Mammary epithelial cell (primary cell): ENCODE measurements at places on chromosomes 13 and 19. TPM values are rescaled to one million over a fixed set of nuclear protein-coding genes. Genes with fewer than 3 reads are reported as not detected.
A peak's percentile ranks its signal among the peaks of the same experiment; 100 is the strongest.

GRCh38 chr13:105972306-105972721 is 563.1 kb downstream of the EFNB2 start:
- DNase-seq = no peak

- DNase-seq = peak; percentile 35
These were observed 61.1 kb downstream of the SLC15A1 start for GRCh38 chr13:98691360-98691759.

- no peak for DNase-seq
These were observed 68.2 kb downstream of the LATS2 start for GRCh38 chr13:20993211-20993610.

DNA sequence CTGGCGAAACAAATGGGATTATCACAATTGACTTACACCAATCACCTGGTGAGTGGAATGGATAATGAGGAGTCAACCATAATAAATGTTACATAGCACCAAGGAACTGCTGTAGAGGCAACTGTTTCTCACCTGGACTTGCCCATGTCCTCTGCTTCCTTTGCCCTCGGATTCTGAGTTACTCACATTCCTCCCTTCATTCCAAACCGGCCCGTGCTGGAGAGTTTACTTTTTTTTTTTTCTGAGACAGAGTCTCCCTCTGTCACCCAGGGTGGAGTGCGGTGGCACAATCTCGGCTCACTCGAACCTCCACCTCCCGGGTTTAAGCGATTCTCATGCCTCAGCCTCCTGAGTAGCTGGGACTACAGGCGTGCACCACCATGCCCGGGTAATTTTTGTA is 41.5 kb upstream of the TSC22D1 start:
- DNase-seq = no peak

DNA sequence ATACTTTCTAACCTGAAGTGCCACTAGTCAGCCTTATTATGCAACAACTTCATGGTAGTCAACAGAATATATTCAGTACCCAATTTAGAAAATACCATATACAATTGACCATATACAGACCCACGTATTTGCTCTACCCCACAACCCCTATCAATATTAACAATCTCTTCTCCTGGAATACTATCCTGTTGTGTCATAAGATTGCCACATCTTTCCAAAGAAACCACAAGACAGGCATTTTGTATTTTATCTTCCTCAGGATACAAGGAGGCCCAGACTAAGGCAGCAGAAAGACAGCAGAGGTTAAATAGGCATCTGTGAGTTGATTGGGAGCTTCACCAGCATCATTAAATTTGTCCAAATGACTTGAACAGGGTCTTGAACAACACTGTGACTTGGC is 4.5 kb downstream of the SPART start:
- DNase-seq = peak; percentile 54

- no peak for DNase-seq
These were observed 4.2 kb downstream of the TUBGCP3 start for GRCh38 chr13:112583592-112584277.

GRCh38 chr19:5387472-5387871 is 46.9 kb upstream of the PTPRS start:
- no peak for DNase-seq

DNA sequence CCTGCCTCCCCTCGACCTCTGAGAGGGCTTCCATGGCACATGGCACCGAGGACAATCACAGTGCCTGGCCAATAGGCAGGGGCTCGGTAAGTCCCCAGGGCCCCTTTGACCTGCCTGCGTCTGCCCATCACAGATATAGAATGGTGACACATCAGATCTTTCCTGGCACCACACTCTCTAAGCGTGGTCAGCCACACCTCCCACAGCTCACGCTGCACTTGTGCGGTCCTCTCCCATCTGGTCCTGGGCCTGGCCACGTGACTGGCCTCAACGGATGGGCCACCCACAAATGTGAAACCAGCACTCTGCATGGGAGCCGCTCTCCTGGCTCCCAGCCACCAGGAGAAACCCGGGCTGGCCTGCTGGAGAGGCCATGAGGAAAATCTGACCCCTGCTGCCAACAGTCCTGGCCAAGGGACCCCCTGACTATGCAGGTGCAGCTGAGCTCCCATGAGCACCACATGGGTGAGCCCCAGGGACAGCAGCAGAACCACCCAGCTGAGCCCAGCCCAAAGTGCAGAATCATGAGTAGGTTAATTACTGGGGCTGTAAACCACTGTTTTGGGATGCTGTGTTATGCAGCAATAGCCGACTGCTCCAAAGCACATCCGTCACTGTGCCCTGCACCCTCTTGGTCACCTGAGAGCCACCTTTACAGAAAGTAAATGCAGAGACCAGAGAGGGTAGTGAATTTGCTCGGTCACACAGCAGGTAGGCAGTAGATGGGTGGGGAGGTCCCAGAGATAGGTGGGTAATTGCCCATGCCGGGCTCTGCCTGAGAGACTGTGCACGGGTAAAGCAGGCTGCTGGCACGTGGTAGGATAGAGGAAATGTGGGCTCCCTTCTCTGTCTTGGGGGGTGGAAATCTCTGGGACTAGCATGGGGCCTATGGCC is 9.7 kb upstream of the MEF2B start:
- DNase-seq = no peak

DNA sequence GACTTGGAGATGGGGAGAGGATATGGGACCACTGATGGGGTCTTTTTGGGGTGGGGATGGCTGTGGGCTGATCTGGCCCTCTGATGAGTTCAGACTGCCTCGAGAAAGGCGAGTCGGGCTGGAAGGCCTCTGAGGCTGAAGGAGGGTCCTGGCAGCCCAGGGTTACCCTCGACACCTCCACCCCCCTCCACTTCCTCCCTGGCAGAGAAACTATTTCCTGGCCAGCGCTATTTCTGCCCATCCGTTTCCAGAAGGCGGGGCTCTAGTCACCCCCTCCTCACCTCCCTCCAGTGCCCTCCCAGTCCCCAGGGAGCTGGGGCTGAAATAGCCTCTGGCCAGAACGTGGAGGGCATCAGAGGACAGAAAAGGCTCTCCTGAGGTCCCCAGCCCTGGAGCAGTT is 9.7 kb downstream of the EXOC3L2 start:
- no peak for DNase-seq

- no peak for DNase-seq
These were observed 185.6 kb upstream of the STARD13 start for GRCh38 chr13:33471204-33471603.

GRCh38 chr13:77507931-77508776 is 27.4 kb upstream of the SCEL start:
- DNase-seq = peak; percentile 92

- no peak for DNase-seq
These were observed 2.7 kb downstream of the SIX5 start for GRCh38 chr19:45766296-45766868.

S1PR2 gene
- total RNA-seq = 3.3 and 5.6 TPM in 2 replicates

ZNF835 gene
- total RNA-seq = not detected in 2 replicates

TYROBP gene
- not detected in 2 replicates for total RNA-seq

IGFLR1 gene
- total RNA-seq = 1.4 and 3.1 TPM in 2 replicates

GPC5 gene
- total RNA-seq = not detected in 2 replicates

NTF4 gene
- total RNA-seq = 14.8 TPM

DCLK1 gene
- 0.83 TPM for total RNA-seq

COL4A1 gene
- 89.0 TPM for total RNA-seq
